ENCODE measurements at places on chromosomes 2 and 18.

GRCh38 chr2:15893689-15894480, 46.5 kb upstream of the MYCN start:
- DNase-seq = no peak

GRCh38 chr2:25201794-25202193, 33.4 kb upstream of the POMC start:
- no peak for DNase-seq

GRCh38 chr2:239949537-239949936, 75.6 kb downstream of the NDUFA10 start:
- no peak for DNase-seq

- no peak for DNase-seq
Measured at GRCh38 chr18:27771571-27771970, 405.4 kb downstream of the CDH2 start.

- no peak for DNase-seq
Measured at GRCh38 chr2:31083234-31083993, 54.8 kb downstream of the GALNT14 start.

DNA sequence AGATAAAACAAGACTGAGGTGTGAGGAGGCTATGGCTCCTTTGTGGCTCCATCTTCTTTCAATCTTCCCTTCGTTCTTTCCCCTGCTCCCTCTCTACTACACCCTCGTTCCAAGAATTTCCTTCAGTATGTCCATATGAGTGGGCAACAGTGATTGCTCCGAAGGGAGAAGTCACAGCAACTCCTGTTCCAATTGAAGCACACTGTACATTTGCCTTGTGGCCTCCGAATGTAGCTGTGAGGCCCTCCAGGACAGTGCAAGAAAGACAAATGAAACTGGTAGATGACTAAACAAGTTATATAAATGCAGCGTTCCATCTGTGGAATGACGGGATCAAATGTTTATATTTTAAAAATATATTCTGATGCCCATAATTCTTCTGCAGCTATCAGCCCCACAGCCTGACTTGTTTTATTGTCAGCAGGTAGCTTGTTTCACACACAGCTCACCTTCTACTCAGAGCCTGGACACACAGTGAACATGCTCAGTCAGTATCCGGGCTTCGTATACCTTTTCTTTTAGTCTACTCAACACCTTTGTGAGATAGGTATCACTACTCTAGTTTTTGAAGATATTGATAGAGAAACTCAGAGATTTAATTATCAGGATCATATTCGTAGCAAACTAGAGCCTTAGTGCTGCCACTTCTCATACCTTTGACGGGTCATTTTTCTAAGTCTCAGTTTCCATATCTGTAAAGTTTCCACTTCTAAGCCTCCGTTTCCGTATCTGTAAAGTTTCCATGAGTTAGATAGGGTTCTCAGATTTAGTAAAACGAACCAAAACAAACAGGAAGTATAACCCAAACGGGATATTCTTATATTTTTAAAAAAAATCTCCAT, 216.7 kb upstream of the STON1 start:
- no peak for DNase-seq

DNA sequence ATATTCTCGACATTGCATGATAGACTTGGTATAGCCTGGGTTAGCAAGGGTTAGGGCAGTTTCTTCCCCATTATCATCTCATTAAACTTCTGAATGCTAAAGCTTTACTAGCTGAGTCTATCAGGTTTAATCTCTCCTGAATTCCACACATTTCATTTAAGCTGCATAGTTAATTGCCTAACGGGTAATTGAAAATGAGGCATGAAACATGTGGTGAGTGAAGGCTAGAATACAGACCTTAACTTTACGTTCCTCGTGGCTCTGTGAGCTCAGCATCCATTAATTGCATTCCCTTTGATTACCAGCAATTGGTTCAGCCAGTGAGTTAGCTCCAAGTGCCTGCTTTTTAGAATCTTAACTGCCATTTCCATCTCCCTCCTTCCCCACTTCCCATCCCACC, 126.5 kb upstream of the MEX3C start:
- DNase-seq = no peak

DNA sequence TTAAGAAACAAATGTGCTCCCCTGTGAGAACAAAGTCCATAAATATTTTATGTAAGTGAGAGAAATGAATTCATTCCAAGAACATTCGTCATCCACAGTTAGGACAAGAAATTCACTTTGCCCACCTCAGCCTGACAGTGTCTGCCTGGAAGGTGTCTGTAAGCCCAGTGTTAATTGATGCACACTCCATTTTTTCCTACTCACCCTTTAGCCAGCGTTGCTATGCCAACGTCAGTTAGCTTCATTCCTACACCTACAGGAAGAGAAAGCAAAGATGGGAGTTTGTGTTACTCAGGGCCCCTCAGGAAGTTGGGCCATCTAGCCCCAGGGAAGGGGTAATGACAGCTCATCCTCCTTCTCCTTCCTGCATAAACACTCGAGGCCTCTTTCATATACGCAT, 131.0 kb downstream of the ALPK2 start:
- DNase-seq = no peak

- DNase-seq = no peak
Measured at GRCh38 chr2:196208915-196209314, 37.5 kb upstream of the STK17B start.

GRCh38 chr2:145524836-145525235, 1004.9 kb upstream of the ZEB2 start:
- DNase-seq = no peak

GRCh38 chr2:11950896-11951295, 204.5 kb downstream of the LPIN1 start:
- no peak for DNase-seq

All from SW 1271 (cell line).